ENCODE measurements at places on chromosomes 3 and 15.

- no peak for DNase-seq
These were observed 423.0 kb downstream of the ZBBX start for GRCh38 chr3:166957121-166957520.

DNA sequence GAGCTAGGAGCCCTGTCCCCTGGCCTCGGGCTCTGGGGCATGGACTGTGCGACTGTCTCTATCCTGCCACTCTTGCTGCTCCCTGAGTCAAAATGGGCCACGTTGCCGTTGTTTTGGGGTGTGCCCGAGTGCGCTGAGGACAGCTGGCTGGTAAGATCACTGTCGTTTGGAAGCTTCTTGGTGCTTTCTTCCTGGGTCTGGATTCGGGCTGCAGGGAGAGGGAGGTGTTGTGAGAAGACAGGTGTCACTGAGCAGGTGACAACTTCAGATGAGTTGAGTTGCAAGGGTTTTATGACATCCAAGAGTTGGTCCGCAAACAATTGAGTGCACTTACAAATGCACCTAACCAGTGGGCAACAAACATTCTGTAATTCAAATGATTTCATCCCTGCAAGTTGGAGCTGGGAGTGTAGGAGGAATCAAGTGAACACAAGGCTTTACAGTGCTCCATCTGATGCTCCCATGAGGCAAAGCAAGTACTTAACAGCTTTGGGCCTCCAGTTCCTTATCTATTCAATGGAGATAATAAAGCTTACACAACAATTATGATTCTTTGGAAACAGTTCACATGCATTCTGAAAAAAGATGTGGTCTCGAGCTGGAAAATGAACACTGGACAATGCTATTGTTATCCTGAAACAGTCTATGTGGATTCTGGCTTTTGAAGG, 11.0 kb upstream of the STARD5 start:
- no peak for DNase-seq

DNA sequence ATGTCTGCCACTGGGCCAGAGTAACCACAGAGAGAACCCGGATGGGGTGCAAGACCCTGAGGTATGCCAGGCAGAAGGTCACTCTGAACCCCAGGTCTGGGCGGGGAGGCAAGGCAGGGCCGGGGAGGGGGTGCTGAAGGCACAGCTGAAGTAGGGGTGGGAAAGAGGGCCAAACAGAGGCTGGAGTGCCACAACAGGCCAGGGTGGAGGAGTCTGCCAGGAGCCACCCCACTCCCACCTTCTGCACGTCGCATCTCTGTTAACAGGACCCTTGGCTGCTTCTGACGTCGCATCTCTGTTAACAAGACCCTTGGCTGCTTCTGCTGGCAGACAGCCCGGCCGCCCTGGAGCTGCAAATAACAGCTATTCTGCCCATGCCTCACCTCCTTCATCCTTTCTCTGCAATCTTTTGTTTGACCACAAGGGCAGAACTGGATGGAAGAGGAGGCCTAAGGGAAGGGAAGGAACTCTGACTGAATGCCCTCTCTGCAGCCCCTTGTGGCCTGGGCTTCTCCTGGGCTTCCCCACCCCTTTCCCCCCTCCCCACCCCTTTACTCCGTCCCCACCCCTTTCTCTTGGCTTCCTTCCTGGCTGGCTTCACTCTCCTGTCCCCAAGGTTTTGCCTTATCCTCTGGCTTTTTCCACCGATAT, 20.6 kb upstream of the FBLN2 start:
- peak; percentile 62 for DNase-seq

DNA sequence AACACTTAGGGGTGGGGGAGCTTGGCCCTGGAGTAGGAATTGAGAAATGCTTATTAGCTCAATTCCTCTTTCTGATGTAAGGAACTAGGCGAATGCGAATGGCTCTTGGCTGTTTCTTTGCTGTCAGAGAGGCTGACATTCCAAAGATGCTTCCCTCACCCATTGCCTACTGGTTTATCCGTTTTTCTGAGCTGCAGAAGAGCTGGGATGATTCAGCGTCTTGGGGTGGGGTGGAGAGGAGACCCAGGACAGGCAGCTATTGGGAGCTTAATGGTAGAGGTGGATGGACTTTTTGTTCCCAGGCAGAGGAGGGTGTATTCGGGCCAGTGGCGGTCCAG, 9.8 kb downstream of the PLEKHO2 start:
- no peak for DNase-seq

GRCh38 chr3:104510131-104510849, 856.4 kb upstream of the ALCAM start:
- peak; percentile 47 for DNase-seq

DNA sequence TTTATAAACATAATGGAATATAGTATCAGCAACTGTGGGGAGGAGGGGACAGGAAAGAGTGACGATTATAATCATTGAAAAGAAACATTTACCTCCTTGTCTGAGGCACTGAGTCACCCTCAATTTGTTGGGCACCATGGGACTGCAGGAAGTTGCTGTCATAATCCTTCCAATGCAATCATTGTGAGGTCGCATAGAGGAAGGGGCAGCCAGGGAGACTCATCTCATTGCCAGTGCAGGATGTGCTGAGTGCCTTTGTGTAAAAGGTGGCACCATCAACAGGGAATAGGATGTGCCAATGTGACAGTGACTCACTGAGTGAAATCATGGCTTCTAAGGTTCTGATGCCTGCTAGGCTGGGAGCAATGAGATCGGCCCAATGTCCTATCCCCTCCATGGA, 300.4 kb upstream of the ADAMTS9 start:
- DNase-seq, result no peak

- DNase-seq, result peak; percentile 6
These were observed 38.8 kb downstream of the SPG21 start for GRCh38 chr15:64950888-64951287.

DNA sequence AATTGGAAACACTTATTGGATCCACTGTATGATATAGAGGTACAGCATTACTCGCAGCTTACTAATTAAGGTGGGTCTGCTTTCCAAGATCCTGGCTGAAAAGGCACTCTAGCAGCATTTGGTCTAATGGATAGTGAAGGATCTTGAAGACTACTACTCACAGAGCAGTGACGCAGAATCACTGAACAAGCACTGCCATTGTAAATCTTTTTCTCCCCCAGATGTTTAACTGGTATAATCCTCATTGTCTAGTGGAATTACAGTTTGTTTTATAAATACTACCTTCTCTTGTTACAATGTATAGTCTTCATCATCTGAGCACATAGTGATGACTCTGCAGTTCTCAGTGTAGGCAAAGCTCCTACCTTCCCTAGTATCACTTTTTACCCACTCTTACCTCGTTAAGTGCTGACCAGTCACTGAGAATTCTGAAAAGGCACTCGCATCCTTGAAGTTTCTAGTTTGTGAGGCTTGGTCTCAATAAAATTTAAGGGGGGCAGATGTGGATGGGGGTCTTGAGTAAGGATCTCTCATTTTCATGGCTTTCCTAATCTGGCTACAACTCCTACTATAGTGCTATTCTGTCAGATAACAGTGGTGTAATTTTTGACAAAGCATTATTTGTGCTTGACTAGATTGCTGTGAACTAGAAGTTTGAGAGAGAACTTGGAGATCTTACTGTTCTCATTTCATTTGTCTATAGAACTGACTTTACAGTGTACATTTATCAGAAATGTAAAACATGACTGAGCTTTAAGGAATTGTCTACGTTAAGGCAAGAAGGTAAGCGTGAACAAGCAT, 23.2 kb downstream of the MAPK6 start:
- DNase-seq, result peak; percentile 33

DNA sequence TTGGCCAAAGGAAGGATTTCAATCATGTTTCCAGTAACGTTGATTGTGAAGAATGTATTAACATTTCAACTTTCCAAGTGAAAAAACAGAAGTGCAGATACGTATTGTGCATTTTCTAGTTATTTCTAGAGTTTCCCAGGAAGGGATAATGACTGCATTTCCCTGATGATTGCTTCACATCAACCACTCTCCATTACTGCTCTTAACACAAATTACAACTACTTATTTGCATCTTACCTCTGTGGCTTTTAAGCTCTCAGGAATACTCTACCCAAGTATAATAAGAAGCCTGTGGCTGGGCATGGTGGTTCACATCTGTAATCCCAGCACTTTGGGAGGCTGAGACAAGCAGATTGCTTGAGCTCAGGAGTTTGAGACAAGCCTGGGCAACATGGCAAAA, 582.5 kb downstream of the ZNF385D start:
- no peak for DNase-seq

GRCh38 chr3:175349168-175349567, 490.0 kb downstream of the NAALADL2 start:
- DNase-seq, result no peak

GRCh38 chr3:25728101-25728500, 55.1 kb downstream of the NGLY1 start:
- DNase-seq, result no peak

DNA sequence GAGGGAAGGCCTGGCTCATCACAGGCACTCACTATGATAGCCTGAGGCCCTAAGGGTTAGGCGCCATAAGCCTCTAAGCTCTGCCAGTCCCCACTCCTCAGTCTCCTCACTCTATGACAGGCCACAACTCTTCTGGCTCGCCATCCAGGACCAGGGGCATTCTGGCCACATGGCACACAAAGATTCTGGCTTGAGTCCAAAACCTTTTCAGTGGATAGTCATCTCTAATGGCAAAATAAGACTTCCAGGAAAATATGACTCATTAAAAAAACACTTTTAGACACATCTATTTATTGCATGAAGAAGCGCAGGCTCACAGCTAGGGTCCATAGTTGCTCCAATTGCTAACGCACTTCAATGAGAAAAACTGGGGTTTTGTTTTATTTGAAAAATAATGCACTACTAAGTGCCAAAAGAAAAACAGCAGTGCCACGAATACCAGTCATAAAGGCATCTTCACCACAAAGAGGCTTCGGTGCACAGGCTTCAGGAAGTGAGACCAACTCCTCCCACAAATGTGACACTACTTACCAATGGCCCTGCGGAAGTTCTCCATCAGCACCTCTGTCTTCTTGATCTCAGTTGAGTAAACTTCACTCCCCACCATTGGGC, 11.1 kb downstream of the RUVBL1 start:
- peak; percentile 92 for DNase-seq

GRCh38 chr3:188037965-188038581, 115.9 kb upstream of the LPP start:
- peak; percentile 48 for DNase-seq
